Breast epithelium (tissue), 4 donors: ENCODE measurements at places on chromosomes 1 and 21. TPM values are rescaled to one million over a fixed set of nuclear protein-coding genes. Genes with fewer than 3 reads are reported as not detected.

GRCh38 chr1:156194300-156194652 is 372 bp downstream of the SLC25A44 start:
- H3K4me3 ChIP-seq: peak overlapping the region; percentile 74
- no peaks in the 10 kb centered on the region for H3K36me3 ChIP-seq
- DNase-seq: no peak
- no peaks in the 10 kb centered on the region for H3K27me3 ChIP-seq
- H3K27ac ChIP-seq: peak overlapping the region; percentile 85
- no peaks in the 10 kb centered on the region for H3K4me1 ChIP-seq

DNA sequence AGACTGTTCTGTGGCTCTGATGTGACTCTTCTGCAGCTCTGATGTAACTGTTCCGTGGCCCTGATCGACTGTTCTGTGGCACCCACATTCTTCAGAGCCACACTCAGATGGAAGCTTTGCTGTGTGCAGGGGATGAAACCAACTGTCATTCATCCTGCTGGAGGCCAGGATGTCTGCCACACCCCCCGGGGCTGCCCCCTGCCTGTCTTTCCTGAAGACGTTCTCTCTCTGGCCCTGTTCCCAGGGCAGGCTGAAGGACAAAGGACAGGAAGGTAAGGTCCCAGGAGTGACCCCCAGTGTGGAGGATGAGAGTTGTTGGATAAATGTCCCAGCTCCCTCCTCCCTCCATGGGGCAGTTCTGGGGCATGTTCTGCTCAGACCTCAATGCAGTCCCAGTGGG is 29.4 kb upstream of the UMODL1 start:
- H3K4me1 ChIP-seq: no peaks in the 10 kb centered on the region
- no peak for DNase-seq
- no peak overlapping the region for H3K4me3 ChIP-seq
- H3K27me3 ChIP-seq: no peaks in the 10 kb centered on the region

- H3K4me1 ChIP-seq: peaks cover 12% of the 10 kb centered on the region
- no peak overlapping the region for H3K4me3 ChIP-seq
- H3K27ac ChIP-seq: peak overlapping the region; percentile 50
- DNase-seq: peak; percentile 50
- no peaks in the 10 kb centered on the region for H3K36me3 ChIP-seq
Observed at GRCh38 chr21:43211072-43211759, 42.4 kb downstream of the CRYAA start.

The PBX1 gene
- 95.4 TPM for total RNA-seq
